ENCODE measurements at places on chromosomes 5 and 9.

- DNase-seq, result no peak
Measured at GRCh38 chr5:31854181-31855133, 215.5 kb downstream of the PDZD2 start.

- no peak for DNase-seq
Measured at GRCh38 chr9:134571946-134572917, 69.4 kb upstream of the COL5A1 start.

- DNase-seq, result no peak
Measured at GRCh38 chr5:5231576-5231975, 91.4 kb downstream of the ADAMTS16 start.

DNA sequence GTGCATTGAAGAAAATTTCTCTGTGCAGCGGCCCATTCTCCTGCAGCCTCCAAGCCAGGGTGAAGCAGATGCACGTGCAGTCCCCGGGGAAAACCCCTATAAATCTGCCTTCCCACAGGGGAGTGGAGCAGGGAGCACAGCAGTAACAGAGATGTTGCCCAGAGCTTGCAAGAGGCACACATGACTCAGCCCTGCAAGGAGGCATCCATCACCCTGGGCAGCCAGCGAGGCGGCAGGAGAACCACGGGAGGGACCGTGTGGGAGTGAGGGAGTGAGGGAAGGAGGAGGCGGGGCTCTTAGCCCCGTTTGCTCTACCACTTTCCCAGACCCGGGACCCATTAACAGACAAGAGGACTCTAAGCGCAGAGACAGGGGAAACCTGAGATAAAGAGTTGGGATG is 96.2 kb upstream of the ARAP3 start:
- DNase-seq, result no peak

DNA sequence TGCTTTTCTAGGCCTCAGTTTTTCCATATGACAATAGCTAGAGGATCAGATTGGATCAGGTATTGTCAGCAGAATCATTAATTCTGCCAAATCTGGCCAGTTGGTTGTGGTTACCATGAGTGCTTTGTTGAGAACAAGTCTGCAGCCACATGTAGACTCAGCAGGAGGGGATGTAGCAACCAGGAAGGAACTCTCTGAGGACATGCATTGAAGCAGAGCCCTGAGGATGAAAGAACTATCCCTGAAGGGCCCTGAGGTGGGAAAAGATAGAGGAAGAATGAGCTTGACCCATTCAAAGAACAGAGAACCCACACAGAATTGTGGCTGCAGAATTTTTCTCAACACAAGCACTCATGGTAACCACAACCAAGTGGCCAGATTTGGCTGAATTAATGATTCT is 60.1 kb upstream of the AFAP1L1 start:
- no peak for DNase-seq

- no peak for DNase-seq
Measured at GRCh38 chr9:20243841-20244240, 378.5 kb downstream of the MLLT3 start.

DNA sequence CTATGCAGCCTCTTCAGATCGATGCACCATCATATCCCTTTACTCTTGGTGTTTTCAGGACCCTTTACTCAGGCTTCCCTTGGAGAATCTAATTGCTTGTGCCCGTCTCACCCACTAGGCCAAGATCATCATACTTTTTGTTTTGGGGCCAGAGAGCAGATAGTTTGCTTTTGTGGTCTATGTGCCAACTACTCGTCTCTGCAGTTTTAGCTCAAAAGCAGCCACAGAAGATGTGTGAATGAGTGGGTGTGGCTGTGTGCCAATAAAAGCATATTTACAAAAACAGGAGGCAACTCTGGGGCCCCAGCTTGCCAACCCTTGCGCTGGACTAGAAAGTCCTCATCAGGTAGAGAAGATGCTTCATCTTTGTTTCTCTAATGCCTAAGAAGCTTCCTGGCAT is 216.8 kb downstream of the SEMA5A start:
- DNase-seq, result no peak

DNA sequence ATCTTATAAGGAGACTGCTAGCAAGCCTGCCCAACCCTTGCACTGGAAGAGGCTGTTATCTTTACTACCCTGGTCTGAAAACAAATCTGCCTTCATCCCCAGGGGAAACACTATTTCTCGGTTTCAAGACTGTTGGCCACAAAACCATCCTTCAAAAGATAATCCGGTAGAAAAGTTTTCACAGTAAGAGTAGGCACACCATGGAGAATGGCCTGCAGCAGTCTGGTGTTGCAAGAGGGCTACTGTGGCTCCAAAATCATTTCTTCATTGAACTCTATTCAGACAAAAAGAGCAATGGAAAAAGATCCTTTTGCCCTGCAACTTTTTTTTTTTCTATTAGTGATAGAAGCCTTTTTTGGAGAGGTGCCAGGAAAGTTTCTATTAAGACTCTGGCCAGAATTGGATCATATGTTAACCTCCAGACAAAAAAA is 163.9 kb downstream of the ARHGEF28 start:
- no peak for DNase-seq

DNA sequence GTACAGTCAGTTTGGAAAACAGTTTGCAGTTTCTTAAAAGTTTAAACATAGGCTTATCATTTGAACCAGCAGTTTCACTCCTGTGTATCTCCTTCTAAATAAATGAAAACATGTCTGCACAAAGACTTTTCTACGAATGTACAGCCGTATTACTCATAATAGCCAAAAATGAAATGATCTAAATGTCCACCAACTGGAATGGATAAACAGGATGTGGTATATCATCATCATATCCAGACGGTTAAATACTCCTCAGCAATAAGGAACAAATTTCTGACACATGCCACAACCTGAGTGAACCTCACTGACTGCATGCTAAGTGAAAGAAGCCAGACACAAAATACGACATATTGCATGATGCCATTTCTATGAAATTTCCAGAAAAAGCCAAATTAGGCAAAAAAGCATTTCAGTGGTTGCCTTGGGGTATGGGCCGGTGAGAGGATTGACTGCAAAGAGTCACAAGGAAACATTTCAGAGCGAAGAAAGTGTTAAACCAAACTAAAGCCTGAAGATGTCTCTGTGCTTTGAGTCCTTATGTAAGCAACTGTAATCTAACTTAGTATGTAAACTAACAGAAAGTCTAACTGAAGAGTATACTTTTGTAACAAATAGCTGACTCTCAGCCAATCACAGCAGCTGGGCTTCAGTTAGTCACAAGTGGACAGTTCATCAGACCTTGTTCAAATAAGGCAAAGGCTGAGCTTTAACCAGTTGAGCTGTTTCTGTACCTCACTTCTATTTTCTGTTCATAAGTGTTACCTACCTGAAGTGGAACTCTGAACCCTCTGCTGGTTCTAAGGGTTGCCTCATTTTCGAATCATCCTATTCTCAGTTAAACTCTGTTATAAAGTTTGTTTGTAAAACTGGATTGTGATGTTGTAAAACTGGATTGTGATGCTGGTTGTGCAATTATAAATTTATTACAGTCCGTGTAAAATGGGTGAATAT is 65.2 kb downstream of the TRIO start:
- no peak for DNase-seq

DNA sequence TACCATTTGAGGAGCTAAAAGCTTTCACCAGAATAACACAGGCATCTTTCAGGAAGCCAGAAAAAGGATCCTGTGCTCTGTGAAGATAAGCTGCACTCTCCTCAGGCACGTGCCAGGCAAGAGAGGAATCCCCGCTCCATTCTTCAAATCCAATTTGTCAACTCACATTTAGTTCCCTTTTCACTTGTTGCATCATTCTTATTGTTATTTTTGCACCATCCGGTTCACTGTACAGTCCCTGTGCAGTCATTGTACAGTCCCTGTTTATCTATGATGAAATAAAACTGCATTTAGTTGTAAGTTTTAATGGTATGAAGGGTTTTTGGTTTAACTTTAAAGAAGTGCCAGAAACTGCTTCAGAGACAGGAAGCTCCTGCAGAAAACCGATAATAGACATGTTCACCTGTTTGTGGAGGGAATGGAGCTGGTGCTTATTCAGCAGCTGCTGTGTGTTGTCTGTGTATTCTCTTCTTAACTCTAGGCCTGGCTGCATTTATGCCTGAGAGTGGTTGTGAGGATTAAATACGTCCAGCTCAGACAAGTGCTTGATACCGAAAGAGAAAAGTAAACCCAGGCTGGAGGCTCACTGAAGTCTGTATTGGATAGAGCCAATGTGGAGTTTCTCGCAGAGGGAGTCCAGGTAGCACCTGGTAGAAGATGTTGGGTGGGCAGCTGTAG is 22.4 kb downstream of the IFNW1 start:
- no peak for DNase-seq

DNA sequence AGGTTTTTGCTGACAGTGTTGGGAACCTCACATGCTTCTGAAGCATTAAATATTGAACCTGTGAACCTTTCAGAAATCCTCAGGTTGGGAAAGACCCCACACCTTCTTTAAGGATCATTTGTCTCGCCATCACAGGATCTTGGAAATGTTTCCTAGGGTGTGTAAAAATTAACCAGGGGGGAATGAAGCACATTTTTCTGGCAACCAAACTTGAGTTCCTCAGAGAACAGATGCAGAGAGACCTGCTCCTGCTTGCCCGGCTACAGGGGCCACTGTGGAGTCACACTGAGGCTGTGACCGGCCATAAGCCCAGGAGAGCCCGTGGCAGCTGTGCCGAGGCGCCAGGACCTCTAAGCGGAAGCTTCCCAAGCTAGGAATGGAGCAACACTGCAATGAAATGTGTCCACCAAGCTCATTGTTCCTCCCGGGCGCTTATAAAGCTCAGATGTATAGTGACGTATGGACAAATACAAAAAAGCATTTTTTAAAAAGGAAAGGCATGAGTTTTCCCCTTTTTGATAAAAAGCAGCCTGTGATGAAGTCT is 7.7 kb downstream of the CXCL14 start:
- DNase-seq, result no peak

DNA sequence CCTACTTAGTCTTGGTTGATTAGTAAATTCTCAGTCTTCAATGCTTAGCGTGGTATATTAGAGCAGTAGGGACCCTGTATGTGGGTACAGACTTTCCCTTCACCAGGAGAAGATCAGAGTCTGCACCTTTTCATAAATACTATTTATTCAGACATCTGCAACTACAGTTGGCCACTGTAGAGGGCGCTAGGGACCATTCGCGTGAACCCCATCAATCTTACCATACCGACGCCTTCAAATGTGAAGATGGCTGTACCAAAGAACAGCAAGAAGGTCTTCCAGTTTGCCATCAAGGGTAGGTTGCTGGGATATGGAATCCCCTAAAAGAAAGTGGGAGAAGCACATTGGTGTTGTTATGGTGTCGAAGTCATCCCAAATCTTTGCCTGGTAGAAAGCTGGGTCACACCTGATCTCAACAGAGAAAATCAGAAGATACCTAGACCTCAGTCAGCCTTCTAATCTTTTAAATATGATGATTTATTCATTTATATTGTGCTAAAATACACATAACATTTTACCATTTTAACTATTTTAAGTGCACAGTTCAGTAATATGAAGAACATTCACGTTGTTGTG is 19.1 kb downstream of the SLC36A3 start:
- DNase-seq, result no peak

- no peak for DNase-seq
Measured at GRCh38 chr9:112774006-112774996, 23.7 kb downstream of the SNX30 start.

DNA sequence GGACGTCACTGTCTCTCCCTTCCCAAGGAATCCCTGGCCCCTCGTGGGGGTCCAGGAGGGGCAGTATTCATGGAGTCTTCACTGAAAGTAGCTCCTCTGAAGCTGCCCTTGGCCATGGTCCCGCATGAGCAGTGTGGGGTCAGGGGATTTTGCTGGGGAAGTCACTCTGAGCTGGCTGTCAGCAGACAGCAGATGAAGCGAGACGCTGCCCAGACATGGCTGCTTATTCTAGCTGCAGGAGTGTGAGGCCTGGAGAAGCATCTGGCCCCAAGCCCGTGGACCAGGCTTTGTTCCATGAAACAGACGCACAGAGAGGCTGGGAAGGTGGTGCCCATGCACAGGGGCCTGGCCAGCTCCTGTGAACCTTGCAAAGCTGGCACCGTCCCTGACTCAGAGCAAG is 21.5 kb upstream of the ASS1 start:
- DNase-seq, result no peak

DNA sequence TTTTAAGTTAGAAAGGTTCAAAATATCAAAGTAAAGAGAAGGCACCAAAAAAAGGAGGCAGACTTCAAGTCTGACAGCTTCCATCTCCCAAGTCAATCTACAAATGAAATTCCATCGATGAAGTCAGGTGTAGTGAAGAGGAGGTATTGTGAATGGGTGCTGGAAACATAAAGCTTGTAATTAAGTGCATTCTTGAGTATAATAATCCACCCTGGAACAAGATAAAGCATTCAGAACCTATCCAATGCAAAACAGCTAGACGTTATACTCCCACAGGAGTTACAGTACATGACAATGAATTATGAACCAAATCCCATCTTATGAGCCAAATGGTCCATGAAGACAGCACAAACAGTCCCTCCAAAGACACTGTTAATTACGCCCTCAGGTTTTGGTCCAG is 22.3 kb downstream of the BNC2 start:
- no peak for DNase-seq

- no peak for DNase-seq
Measured at GRCh38 chr5:50867140-50867539, 200.7 kb downstream of the PARP8 start.

DNA sequence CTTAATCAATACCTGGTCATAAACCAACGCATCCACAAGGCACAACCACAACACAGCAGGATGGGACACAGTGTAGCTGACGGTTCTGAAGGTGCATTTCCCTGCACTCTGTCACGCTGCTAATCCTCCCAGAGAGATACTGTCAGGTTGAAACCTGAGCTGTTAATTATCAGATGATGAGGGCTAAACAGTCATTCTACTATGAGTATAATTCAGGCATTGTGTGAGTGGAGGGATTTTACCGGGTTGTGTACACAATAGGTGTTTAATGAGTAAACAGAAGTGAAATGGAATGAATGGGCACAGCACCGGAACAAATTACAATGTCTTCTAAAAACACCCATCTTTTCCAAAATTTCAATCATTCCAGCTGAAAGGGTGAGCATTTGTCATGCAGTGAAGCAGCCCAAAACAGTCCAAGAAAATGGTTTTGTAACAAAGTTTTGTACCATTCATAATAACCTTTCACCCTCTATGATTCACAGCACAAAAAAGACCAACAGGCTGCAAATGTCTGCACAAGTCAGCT is 71.5 kb downstream of the ABCA1 start:
- no peak for DNase-seq

GRCh38 chr5:155983954-155984353 is 343.0 kb upstream of the SGCD start:
- no peak for DNase-seq

GRCh38 chr5:56668996-56669395 is 146.4 kb upstream of the MAP3K1 start:
- DNase-seq, result no peak

DNA sequence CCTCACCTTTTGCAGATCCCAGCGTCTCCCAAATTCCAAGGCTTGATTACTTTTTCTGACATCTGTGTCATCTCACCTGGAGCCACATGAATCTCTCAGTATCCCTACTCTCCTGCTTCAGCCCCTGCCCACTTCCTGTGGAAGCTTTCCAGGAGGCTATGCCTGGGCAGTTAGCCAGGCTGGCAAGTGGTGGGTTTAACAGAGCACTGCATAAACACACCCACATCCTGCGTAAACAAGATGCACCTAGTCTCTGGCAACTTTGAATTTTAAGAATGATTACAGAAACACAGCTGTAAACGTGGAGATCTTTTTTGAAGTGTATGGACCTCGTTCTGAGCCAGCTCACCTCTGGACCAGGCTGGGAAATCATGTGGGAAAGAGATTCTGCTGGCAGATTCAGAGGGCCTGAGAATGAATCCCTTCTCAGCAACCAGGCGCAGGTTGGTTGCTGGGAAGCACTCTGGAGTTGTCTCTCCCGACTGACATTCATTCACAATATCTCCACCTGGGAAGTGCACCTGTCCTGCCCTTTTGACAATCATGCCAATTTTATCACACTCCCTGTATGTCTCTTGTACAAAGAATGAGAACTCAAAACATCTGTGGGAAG is 55.7 kb upstream of the FANCC start:
- no peak for DNase-seq

All from stimulated activated CD8-positive, alpha-beta memory T cell treated with anti-CD3 and anti-CD28 coated beads, Interleukin-15, amount 100 ng/mL, for 24 hours (primary cell).